ENCODE measurements at places on chromosomes 3 and 15.

DNA sequence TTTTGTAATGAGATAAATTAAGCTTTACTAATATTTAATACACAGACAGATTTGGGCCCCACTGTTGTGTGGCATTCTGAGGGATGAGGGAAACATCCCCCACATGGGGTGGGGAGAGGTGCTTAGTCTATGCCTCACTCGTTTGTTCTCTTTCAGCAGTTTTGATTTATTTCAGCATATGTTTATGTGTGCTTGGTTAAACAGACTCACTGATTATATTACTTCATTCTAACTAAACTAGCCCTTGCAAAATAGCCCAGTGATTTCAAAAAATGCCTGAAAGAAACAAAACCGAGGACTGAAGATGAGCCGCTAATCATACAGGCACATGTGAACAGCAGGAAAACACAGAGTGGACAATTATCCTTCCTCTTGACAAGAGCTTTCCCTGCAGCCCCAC, 27.2 kb downstream of the TNFAIP8L3 start:
- DNase-seq: no peak

- no peak for DNase-seq
Observed at GRCh38 chr3:182562274-182562673, 231.0 kb upstream of the ATP11B start.

- DNase-seq: no peak
Observed at GRCh38 chr3:104257486-104257885, 1109.2 kb upstream of the ALCAM start.

DNA sequence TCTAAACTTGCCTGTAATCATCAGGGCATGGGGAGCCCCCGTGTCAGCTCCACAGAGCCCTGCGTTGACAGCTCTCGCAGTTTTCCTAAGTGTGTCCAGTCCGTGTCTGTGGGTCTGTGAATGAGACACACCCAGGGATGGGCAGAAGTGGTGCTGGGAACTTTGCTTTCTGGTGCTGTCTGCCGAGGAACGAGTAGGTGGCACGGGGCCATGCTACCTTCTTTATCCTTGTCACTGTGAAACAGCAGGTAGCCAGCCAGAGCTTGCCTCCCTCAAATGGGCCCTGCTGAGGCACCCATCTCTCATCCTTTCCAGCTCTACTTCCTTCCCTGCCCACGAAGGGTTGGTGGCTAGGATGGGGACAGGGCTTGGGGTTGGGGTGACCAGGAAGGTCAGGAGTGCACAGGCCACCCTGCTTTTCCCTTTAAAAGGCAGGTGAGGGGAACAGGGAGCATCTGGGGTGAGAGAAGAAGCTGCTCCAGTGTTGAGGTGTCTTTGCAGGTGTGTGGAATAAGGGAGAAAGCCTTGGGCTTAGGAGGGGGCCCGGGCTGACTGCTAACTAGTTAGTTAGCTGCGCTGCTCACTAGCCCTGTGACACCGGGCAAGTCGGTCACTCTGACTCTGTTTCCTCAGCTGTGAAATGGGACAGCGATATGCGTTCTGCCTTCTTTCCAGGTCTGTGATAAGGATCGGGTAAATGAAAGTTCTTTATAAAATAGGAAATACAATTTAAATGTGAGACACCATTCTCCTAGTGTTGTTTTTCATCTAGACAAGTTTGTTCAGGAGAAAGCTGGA, 27.9 kb downstream of the PDIA5 start:
- DNase-seq: no peak

DNA sequence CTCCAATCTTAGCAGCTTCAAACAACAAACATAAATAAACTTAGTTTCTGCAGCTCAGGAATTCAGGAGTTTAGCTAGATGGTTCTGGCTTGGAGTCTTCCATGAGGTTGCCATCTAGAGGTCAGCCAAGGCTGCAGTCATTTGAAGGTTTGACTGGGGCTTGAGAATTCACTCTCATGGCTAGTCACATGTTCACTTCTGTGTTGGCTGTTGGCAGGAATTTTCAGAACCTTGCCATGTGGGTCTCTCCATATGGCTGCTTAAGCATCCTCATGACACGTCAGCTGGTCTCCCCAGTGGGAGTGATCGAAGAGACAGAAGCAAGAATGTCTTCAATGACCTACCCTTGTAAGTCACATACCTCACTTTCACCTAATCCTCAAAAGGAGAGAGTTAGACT, 269.2 kb upstream of the CNTN3 start:
- DNase-seq: no peak

DNA sequence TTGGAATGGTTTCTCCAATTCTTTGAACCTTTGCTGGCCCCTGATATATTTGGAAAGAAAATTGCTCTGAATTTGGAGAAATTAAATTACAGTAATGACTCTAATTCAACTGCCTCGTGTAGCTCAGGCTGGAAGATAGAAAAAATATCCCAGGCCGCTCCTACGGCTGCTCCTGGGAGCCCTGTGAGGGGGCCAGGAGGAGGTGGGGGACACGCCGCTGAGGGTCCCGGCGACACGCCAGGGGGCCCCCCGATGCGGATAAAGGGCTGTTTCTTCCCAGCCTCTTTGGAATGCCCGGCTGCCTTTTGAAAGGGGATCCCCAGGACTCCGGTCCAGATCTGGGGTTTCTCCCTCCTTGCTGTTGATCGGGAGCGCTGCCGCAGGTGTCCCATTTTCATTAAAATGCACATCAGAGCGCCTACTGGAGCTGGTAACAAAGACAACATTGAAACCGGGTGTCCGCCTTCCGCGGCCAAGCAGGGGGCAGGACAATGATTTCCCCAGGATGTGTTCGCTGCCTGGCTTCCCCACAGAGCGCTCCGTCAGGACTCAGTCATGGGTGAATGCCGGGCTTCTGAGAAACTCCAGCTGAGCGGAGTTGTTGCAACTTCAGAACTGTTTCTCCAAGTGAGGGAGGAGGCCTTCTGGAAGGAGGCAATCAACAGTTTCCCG, 200.1 kb upstream of the KBTBD8 start:
- no peak for DNase-seq

GRCh38 chr3:51679318-51679717, 8.3 kb downstream of the TEX264 start:
- no peak for DNase-seq

DNA sequence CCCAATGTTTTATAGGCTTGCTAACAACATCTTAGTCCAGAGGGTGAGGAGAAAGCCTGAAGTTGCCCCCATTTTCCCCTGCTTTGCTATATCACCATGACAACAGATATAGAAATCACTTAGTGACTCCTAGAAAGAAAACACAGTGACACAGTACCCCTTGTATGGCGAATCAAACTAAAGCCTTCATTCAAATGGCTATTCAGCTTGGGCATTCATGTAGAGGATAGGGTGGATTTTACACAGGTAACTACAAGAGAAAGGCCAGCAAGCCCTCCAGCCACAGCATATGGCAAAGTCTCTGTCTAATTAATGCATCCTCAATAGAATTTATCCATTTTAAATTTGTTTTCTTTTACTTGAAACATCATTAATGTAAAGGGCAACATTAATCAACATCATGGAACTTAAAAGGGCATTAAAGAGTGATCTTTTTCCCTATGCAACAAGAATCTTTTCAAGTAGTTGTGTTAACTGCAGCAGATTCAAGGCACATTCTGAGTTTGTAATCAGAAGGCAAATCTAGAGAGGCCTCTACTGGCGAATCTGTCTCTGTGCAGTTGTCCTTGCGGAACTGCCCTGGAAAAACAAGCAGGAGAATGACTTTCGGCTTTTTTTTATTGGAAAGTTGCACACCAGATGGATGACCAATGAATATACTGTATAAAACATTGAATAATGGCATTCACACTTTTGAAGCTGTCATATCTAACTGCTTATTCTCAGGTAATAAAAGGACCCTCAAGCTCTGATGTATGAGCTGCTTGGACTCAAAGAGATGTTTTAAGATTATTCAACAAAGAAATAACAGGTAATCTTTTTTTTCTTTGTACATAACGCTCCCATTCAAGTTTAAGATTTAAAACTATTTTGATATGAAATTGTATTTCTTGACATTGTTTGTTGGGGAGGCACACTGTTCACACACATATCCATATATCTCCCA, 621.7 kb upstream of the AGTR1 start:
- DNase-seq: no peak

DNA sequence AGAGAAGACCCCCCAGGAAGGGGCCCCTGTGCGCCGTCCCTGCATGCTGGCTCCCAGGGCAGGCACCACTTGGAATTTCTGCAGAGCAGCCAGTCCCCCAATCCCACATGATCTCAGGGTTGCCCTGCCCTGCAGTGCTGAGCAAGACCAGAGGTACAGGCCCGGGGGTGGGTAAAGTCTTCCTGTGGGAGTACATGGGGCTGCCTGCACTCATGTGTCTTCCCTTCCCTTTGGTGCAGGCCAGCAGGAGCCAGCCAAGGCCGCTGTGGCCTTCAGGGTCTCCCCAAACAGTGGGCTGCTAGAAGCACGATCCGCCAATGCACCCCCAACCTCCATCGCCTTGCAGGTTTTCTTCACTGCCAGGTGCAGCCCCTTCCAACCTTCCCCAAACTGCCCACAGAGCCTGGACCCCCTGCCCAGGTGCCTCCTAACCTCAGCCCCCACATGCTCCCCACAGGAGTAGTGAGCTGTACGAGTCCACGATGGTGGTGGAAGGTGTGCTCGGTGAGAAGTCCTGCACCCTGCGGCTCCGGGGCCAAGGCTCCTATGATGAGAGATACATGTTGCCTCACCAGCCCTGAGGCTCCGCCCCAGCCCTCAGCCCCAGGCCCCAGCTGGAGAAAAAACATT, 15.0 kb downstream of the ACAA1 start:
- DNase-seq: no peak

DNA sequence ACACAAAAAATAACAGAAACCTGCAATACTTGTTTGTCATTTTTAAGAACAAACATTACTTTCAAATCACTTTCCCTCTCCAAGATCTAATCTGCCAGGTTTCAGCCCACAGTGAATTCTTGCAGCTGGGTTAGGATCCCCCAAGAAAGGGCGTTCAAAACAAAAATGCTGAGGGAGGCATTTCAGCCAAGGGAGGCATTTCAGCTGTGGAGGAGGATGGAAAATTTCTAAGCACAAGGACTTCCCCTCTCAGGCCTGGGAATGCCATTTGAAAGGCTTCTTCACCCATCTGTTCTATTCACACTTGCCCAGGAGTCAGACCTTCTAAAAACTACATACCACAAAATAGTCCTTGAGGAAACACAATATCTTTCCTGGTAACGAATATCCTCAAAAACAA, 69.1 kb downstream of the P3H2 start:
- no peak for DNase-seq

- no peak for DNase-seq
Observed at GRCh38 chr3:107132674-107133073, 244.6 kb upstream of the CCDC54 start.

GRCh38 chr3:187811585-187812250, 66.5 kb upstream of the BCL6 start:
- no peak for DNase-seq

DNA sequence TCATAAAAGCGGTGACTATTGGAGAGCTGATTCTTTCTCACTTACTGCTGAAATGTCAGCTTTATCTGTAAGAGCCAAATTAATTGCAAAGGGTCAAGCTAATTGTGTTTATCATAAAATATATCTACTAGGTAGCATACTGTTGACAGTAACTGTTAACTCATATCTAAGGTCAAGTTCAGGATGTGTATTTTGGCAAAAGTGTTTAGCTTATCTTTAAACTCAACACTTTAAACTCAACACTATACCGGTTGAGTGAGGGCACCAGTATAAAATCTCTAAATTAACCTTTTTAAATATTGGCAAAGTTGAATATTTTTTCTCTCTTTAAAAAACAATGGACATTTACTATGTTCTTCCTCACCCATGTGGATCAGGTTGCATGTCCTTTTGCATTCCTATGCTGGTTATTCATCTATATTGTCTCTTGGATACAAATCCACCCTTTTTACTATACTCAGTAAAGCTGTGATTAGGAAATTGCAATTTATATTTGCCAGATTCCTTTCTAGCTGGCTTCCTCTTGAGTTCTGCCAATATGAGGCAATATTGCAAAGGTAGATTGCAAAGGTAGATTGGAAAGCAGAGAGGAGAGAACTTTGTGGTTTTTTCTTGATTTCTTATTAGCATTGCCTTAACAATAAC, 344.6 kb upstream of the DCBLD2 start:
- no peak for DNase-seq

- DNase-seq: no peak
Observed at GRCh38 chr15:78925956-78926743, 18.7 kb downstream of the CTSH start.

DNA sequence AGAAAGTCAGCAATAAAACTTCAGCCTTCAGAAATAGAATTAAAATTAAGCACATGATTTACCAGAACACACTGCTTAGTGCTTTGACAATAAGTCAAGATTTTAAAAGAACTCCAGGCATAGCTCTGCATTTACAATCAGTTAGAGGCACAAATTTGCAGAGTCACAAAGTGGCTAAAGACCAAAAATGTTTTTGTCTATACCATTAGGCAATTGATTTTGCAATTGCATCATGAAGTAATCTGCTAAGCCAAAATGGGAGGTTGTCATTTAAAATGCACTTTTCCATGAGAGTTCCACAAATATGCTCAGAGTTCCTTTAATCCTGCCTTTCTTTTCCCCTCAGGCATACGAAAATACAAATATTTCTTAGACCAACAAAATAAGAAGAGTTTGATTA, 10.1 kb upstream of the DCP1A start:
- no peak for DNase-seq

GRCh38 chr3:123629747-123630047, 44.8 kb upstream of the HACD2 start:
- DNase-seq: no peak

DNA sequence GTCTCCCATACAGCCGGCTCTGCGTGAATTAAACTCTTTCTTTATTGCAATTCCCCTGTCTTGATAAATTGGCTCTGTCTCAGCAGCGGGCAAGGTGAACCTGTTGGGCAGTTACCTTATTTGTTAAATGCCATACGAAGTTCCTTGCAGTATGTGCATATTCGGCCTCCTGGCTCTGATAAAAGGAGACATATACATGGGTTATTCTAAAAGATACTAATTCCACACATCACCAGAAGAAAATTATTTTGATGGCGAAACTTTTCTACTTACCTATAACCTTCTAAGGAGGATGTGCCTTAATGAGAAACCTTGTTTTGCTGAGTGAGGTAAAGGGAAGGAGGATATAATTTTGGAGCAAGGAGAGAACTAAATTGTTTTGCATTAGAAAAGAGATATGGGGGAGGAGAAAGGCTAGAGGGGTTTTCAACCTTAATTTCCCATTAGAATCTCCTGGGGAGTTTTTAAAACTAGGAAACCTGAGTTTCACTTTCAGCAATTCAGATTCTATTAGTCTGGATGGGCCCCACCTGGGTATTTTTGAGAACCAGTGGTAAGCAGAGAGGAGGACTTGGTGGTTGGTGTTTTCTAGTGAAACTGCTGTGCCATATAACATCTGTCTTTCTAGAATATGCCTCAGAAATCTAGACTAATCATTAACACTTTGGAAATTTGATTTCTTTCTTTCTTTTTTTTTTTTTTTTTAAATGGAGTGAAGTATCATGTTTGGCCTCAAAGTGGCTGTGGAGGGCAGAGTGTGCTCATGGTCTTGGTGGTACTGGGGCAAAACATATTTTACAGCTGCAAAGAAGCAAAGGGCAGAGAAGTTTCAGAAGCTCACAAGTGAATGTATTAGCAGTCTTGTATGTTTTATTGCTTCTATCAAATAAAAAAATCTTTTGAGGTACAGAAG, 23.0 kb downstream of the NANOGP8 start:
- DNase-seq: no peak

Measured in GF-D8 (cell line).